ENCODE measurements at places on chromosomes 4 and X.
A peak's percentile ranks its signal among the peaks of the same experiment; 100 is the strongest.

DNA sequence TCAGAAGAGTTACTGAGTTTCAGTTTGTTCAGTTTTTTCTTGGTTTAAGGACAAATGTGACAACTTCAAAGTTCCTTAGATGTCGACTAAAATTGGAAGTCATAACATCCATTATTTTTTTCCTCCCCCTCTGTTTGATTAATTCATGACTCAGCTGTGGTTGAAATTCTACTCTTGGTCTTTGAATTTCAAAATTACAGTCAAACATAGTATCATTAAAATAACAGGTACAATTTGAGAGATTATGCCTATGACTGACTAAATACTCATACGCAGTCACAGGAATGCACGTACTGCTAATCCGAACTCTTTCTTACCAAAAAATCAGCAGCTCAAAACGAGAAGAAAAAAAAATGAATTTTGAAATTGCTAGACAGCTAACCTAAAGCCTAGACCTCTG lies 1434.8 kb downstream of the RAPGEF2 start:
- no peak for DNase-seq

- no peak for DNase-seq
These were observed 412 bp downstream of the SLC10A3 start for GRCh38 chrX:154490021-154490413.

GRCh38 chr4:8336412-8337075 lies 67.0 kb downstream of the HTRA3 start:
- DNase-seq, result no peak

GRCh38 chr4:155402941-155403340 lies 26.2 kb upstream of the MAP9 start:
- DNase-seq, result no peak

GRCh38 chr4:89519771-89520320 lies 212.2 kb upstream of the GPRIN3 start:
- no peak for DNase-seq

DNA sequence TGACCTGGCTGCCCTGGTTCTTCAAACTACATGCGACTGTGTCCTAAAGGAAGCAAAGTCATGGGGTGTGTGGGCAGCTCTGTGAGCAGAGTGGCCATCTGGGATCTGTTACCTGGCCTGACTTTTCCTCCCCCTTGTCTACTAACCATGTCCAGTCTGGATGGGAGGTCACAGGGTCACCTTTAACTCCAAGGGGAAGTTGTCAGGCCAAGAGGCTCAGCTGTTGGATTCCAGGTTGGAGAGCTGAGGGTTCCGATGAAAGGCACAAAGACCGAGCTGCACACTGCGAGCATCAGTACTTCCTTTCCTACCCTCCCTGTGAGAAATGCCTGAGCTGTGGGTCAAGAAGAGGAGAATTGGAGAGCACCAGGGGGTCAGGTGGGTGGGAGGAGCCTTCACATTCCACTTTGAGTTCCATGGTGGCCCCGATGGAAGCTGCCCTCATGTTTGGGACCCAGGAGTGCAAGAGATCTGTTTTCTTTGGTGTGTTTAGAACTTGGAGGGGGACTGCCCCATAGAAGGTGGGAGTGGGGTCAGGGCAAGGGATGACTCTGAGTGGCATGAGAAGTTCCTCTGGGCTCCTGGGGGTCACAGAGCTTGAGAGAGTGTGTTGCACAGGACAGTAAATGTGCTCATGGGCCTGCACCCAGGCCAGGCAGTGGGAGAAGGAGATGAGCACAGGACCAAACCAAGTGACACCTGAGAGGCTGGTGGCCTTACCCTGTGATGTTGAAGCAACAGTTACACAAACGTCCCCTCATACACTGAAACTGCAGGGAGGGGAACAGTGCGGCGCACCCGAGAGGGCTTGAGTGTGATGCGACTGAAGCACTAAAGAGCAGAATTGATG lies 36.2 kb downstream of the RGS12 start:
- no peak for DNase-seq

DNA sequence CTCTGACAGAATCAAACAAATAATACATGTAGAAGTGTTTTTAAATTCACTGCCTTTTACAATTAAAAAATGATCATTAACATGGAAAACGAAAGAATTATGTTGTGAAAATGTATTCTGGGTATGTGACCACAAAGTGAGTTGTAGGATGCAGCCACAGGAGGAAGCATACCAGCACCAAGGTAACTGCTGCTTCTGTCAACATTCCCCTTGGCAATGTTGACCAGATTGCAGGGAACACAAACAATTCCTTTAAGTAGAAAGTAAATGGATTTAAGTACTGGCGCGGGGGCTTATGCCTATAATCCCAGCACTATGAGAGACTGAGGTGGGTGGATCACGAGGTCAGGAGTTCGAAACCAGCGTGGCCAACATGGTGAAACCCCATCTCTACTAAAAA lies 1877.9 kb upstream of the PCDH7 start:
- no peak for DNase-seq

GRCh38 chr4:102734116-102734515 lies 26.7 kb downstream of the MANBA start:
- DNase-seq, result no peak

- DNase-seq, result no peak
These were observed 86.2 kb downstream of the PPEF1 start for GRCh38 chrX:18793601-18794089.

- no peak for DNase-seq
These were observed 103.3 kb upstream of the GATB start for GRCh38 chr4:151864068-151864467.

DNA sequence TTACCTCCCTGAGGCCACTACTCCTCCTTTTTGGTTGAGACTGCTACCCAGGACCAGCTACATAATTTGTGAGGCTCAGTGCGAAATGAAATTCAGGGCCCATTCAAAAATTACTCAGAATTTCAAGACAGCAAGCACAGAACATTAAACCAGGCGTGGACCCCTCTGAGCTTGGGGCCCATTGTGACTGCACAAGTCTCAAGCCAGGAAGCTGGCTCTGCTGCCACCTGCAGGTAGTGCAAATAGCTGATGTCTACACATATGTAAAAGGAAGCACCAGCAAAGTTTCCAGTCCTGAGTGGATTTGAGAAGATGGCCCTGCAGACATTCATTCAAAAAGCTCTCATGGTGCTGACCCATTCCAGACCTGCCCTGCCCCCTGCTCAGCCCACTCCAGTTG lies 213.4 kb upstream of the LNX1 start:
- DNase-seq, result peak; percentile 16

DNA sequence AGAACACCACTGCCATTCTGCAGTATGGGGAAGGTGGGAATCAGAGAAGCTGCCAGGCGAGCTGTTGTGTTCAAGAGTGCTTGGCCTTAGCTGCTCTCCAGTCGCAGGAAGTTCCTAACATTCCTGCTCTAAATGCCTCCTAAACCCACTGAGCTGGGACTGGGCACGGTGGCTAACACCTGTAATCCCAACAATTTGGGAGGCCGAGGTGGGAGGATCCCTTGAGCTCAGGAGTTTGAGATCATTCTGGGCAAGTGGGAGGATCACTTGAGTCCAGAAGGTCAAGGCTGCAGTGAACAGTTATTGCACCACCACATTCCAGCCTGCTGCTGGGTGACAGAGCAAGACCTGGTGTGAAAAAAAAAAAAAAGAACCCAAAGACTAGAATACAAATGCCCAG lies 690.3 kb upstream of the FAM241A start:
- no peak for DNase-seq

GRCh38 chrX:37607243-37607642 lies 35.8 kb downstream of the LANCL3 start:
- DNase-seq, result no peak

DNA sequence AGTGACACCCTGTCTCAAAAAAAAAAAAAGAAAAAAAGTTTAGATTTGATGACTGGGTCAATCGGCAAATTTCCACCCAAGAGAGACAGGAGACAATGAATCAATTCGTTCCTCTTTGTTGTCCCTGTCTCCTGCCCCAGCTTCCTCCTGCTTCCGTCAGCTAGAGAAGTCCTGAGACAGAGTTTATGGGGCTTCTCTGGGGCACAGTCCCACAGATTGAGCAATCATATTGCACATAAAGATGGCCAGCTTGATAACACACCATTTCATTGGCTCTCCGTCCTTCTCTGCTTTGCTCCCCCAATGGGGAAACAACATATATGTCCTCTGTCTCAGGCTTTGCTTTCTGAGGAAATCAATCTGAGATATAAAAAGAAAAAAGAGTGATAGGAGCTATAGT lies 78.4 kb upstream of the FUNDC1 start:
- no peak for DNase-seq

GRCh38 chrX:129698150-129698549 lies 40.6 kb upstream of the XPNPEP2 start:
- no peak for DNase-seq

DNA sequence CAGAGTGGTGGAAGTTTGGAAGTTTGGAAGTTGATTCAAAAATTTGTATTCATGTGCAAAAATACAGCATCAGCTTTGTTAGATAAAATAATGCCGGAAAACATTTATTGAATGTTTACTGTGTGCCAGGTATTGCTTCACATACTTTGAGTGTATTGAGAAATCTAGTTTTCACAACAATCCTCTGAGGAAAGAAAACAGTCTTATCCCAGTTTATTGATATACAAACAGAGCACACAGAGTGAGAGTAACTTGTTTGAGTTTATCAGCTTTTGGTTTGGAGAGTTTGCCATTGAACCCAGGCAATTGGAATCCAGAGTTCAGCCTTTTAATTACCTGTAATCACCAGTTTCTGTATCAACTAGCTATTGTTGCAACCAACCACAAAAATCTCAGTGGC lies 127.2 kb upstream of the RPS6KA3 start:
- no peak for DNase-seq

DNA sequence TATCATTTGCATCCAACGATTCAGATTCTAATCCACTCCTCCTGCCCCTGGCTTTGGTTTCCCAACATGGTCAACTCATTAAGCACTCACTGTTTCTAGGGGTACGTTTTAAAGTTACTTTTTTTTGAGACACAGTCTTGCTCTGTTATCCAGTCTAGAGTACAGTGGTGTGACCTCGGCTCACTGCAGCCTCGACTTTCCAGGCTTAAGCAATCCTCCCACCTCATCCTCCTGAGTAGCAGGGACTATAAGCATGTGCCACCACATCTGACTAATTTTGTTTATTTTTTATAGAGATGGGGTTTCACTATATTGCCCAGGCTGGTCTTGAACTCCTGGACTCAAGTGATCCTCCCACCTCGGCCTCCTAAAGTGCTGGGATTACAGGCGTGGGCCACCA lies 48.9 kb downstream of the TMEM156 start:
- no peak for DNase-seq

GRCh38 chr4:104938624-104939023 lies 208.1 kb upstream of the TET2 start:
- no peak for DNase-seq

GRCh38 chrX:41559235-41560052 lies 112.3 kb downstream of the NYX start:
- no peak for DNase-seq

DNA sequence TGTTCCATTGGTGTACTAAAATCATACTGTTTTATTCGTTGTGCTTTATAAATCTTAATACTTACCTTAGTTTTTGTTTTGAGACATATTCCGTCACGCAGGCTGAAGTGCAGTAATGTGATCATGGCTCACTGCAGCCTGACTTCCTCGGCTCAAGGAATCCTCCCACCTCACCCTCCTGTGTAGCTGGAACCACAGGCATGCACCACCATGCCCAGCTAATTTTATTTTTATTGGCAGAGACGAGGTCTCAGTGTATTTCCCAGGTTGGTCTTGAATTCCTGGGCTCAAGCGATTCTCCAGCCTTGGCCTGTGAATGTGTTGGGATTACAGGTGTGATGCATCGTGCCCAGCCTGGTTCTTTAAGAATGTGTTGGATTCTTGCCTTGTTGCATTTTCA lies 24.4 kb upstream of the DCK start:
- DNase-seq, result no peak

DNA sequence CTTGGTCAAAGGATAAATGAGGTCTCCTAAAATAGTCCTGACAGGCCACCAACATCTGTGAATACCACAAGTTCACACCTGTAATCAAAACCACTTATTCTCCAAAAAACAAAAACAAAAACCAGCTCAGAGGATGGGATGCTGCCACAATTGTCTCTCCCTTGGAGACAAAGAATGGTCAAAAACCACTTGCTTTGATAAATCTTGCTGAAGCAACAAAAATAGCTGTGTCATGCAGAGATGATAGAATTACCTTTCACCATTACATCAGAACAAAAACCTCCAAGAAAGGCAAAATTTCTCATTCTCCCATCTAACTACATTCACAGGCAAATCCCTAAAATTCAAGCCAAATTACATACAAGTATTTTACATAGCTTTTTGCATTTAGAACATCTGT lies 180.4 kb downstream of the MAML3 start:
- DNase-seq, result no peak

DNA sequence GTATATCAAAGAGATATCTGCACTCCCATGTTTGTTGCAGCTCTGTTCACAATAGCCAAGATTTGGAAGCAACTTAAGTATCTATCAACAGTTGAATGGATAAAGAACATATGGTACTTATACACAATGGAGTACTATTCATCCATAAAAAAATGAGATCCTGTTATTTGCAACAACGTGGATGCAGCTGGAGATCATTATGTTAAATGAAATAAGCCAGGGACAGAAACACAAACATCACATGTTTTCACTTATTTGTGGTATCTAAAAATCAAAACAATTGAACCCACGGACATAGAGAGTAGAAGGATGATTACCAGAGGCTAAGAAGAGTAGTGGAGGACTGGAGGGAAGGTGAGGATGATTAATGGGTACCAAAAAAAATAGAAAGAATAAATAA lies 14.2 kb downstream of the IQCM start:
- no peak for DNase-seq

DNA sequence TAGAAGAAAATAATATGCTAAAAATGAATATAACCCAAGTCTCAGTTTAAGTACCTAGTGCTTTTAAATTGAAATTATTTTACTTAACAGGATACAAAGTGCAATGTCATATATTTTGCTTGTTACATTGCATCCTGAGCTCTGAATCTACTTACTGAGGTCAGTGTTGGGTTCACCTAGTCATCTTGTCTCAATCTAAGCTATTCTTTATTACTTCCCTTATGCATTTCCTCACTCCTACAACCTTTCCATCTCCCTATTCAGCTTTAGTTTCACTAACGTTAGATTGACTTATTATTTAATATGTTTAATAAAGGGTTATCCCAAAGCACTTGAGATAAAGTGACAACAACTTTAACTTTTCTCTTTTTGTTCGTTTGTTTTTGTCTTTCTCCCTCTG lies 483.7 kb downstream of the FSTL5 start:
- no peak for DNase-seq

DNA sequence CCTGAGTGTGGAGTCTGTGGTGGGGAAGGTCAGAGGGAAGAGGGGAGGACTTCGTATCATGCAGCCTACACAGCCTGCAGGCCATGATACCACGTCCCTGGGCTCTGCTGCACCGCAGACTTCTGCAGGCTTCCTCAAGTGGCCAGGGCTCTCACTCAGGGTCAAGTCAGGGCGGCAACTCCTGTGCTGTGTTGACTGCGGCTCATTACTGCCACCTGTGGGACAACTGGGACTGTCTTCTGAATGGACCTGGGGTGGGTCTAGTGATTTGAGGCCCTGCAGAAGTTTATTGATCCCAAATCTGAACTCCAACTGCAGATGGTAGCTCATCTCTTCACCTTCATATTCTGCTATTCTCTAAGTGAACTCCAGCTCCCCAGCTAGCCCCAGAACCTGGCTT lies 167.1 kb downstream of the NSUN7 start:
- peak; percentile 33 for DNase-seq
